Left cardiac atrium (tissue), 4 donors: ENCODE measurements at places on chromosomes 12 and 14. TPM values are rescaled to one million over a fixed set of nuclear protein-coding genes. Genes with fewer than 3 reads are reported as not detected.

GRCh38 chr12:92432724-92433441, 269.9 kb upstream of the PLEKHG7 start:
- no peak for DNase-seq

- DNase-seq: no peak
These were observed 122.9 kb upstream of the TMEM132D start for GRCh38 chr12:130026608-130027176.

DNA sequence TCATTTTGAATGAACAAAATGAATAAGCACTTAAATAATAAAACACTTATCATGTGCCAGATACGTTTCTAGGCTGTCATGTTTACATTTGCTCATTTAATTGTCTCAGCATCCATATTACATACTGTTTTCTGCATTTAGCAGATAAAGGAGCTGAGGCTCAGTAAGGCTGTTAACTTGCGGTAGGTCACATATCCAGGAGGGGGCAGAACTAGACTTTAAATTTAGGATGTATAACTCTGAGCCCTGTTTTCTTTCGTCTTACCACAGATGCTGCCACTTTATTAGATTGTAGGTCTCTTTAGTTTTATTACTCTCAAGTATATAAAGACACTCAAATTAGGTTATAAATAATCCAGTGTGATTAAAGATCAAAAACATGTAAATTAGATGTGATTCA, 17.7 kb downstream of the IRAK4 start:
- DNase-seq: no peak

DNA sequence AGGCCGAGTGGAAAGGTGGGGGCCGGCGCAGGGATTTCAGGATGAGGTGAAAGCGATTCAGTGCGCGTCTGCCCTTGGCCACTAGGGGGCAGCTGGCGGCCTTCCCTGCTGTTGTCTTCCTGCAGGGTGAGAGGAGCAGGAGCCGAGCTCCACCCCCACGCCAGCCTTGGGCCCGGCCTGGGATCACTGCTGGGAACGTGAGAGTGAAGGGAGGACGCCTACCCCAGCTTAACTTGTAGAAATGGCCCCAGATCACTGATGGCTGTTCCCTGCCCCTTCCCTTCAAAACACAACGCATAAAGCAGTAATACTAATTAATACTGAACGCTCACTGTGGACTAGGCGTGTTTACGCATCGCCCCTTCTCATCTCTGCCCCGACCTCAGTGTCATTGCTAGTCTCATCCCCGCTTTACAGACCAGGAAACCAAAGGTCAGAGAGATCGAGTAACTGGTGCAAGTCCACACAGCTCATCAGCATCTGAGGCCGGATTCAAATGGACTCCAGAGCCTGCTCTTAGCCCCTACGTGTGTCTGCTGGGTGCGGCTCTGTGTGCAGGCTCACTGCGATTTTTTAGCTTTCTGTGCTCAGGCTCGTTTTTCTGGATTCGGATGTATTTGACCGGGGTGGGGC, 24.3 kb downstream of the MVK start:
- DNase-seq: peak; percentile 90

DNA sequence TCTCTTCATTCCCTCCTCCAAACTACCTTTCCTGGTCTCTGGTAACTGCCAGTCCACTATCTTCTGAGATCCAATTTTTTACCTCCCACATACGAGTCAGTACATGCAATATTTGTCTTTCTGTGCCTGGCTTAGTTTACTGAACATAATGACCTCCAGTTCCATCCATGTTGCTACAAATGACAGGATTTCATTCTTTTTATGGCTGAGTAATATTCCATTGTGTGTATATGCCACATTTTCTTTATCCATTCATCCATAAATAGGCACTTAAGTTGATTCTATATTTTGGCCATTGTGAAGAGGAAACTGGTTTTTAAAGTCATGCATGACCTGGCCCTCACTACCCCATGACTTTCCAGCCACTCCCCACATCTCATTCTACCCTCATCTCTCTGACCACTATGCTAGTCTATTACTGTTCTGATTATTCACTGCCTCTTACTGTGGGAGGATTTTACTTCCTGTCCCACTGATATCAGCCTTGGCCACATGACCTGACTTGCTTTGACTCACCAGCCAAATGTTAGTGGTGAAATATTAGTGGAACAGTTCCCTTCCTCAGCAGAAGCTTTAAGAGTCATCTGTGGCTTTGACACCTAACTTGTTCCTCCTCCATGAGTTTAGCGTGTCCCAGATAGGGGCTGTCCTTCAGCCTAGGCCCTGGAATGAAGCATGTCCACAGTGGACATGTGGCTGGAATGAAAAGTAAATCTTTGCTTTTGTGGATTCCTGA, 52.2 kb downstream of the GOLGA5 start:
- DNase-seq: no peak

- no peak for DNase-seq
These were observed 81.9 kb upstream of the GTF2A1 start for GRCh38 chr14:81302638-81303037.

GRCh38 chr12:90090929-90091651, 382.5 kb upstream of the ATP2B1 start:
- DNase-seq: peak; percentile 56

DNA sequence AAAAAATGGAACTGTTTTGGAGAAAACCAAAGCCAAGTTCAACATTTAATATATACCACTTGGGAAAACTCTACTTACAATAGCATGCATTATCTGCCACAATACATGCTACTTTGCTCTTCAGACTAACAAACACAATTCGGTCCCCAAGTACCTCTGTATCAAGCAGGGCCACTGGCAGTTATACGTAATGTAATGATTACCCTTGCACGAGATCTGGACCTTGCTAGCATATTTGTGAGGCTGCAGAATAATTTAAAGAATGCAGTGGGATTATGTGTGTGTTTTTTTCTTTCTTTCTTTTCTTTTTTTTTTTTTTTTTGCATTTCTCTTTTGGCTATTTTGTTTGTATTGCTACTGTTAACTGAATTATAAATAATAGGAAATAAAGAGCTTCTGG, 22.8 kb upstream of the PYGL start:
- DNase-seq: no peak

- no peak for DNase-seq
These were observed 31.8 kb downstream of the MAX start for GRCh38 chr14:65070471-65070976.

- DNase-seq: no peak
These were observed 217.5 kb upstream of the LHX5 start for GRCh38 chr12:113689047-113689610.

GRCh38 chr12:12469386-12469785, 93.3 kb downstream of the DUSP16 start:
- no peak for DNase-seq

- DNase-seq: no peak
These were observed 60.6 kb downstream of the IFNG start for GRCh38 chr12:68098939-68099338.

DNA sequence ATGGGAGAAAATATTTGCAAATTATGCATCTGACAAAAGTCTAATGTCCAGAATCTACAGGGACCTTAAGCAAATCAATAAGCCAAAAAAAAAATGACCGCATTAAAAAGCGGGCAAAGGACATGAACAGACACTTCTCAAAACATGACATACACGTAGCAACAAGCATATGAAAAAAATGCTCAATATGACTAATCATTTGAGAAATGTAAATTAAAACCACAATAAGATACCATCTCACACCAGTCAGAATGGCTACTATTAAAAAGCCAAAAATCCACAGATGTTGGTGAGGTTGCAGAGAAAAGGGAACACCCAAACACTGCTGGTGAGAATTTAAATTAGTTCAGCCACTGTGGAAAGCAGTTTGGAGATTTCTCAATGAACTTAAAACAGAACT, 16.1 kb downstream of the PAWR start:
- DNase-seq: no peak

The INTS13 gene
- 18.6 TPM for total RNA-seq

The TNS2 gene
- 108 TPM for total RNA-seq

The FGF23 gene
- total RNA-seq: not detected

The PZP gene
- 0.68 TPM for total RNA-seq

The MYO1H gene
- total RNA-seq: 2.0 TPM

The CTSG gene
- total RNA-seq: 2.4 TPM

The ATP5F1B gene
- total RNA-seq: 1,844 TPM

The KCNA5 gene
- total RNA-seq: 94.8 TPM

The TAS2R50 gene
- total RNA-seq: 0.29 TPM

The KLRK1 gene
- 3.3 TPM for total RNA-seq
